ENCODE measurements at places on chromosomes 7 and 10.

DNA sequence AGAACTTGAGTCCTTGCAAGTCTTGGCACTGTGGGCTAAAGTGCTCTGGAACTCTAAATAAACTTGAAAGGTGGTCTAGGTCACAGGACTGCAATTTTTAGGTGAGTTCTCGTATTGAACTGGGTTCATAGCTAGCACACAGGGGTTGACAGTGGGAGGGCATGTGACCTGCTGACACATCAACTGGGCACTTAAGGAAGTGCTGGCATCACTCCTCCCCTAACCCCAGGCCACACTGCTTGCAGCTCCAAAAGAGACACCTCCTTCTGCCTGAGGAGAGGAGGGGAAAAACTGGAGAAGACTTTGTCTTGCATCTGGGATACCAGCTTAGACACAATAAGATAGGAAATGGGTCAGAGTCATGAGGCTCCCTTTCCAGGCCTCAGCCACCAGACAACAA is 38.0 kb upstream of the AASS start:
- no peak for DNase-seq

DNA sequence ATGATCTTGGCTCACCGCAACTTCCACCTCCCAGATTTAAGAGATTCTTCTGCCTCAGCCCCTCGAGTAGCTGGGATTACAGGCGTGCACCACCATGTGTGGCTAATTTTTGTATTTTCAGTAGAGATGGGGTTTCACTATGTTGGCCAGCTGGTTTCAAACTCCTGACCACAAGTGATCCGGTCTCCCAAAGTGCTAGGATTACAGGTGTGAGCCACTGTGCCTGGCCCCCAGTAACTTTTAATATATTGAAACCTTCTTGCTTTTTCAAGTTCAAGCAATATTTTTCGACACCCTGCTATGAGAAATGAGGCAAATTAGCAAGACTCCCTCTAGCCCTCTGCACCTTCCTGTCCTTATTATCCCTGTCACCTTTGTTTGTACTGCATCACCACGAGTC is 144.0 kb downstream of the EVX1 start:
- no peak for DNase-seq

DNA sequence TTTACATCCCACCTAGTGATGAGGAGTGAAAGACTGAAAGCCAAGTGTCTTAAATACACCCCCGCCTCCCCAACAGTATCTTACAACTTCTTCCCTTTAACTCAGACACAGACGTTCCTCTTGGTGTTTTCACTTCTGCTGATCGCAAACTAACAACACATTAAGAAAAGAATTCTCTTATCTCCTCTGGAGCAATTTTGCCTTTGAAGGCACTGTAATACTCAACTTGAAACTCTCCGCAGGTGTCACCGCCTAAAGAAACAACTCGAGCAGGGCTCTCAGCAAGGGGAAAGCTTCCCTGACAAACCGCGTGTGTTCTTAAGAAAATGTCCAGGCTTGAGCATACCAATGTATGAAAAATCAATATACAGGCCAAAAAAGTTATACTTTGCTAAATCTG is 452 bp downstream of the SEMA3C start:
- no peak for DNase-seq

GRCh38 chr10:110415809-110416208 is 81.9 kb upstream of the DUSP5 start:
- no peak for DNase-seq

GRCh38 chr10:76040107-76040829 is 608.8 kb downstream of the LRMDA start:
- no peak for DNase-seq

- DNase-seq: no peak
Measured at GRCh38 chr7:119482209-119482608, 790.8 kb upstream of the KCND2 start.

- no peak for DNase-seq
Measured at GRCh38 chr10:122347170-122347841, 27.2 kb upstream of the PLEKHA1 start.

- DNase-seq: no peak
Measured at GRCh38 chr10:52252307-52252706, 61.8 kb upstream of the DKK1 start.

DNA sequence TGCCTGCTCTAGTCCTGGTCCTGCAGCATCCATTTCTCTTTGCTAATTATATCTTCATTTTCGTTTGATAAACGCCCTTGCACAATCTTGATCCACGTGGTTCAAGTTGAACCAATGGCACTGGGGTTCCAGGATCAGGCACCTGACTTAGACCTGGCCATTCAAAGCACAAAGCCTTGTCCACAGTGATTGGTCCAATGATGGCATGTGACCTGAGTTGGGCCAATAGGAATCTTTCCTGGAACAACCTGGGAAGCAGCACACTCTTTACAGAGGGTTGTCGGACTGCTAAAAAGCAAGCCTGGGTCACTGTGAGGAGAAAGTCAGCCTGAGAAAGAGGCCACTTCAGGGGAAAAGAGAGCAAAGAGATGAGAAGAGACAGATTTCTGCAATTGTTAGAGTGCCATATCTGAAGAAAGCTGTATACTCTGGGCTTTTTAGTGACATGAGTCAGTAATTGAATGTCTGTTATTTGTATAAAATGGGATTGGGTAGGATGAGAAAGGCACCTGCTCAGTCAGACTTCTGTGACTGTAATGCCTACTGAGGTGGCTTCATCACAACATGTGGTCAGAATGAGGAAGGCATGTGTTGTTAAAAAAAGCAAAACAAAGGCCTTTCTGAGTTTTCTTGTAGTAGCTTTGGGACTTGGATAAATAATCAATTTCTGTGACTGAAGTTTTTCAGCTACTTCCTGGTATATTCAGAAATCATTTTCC is 4.4 kb upstream of the STEAP4 start:
- no peak for DNase-seq

DNA sequence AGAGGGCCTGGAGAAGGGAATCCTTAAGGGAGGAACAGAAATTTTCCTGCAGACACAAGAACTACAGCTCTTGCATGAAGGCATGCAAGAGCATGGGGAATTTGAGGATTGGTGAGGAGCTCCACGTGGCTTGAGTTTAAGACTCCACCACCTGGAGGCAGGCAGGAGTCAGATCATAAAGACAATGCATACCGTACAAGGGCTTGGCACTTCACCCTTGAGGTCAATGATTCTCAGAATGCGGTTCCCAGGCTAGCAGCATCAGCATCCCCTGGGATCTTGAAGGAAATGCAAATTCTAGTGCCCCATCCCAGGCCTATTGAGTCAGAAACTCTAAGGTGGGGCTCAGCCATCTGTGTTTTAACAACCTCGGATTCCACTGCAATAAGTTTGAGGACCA is 143.8 kb downstream of the C7orf25 start:
- DNase-seq: no peak

DNA sequence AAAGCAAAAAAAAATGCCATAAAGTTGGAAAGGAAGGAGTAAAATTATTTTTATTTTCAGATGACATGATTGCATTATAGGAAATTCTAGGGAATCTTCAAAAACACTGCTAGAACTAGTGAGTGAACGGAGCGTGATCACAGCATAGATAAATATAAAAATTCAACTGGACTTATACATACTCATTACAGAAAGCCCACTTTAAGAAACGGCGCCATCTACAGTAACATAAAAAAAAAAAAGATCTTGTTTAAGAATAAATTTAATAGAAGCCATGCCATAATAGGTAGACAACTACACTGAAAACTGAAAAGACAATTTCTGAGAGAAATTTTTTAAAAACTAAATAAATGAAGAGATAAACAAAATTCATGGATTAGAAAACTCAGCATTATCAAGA is 623.1 kb upstream of the MGMT start:
- DNase-seq: no peak

All from activated CD8-positive, alpha-beta memory T cell treated with anti-CD3 and anti-CD28 coated beads for 4 hours (primary cell).